ENCODE measurements at places on chromosomes 7 and 10.

- DNase-seq = no peak
These were observed 14.8 kb upstream of the PRR15 start for GRCh38 chr7:29548823-29549222.

DNA sequence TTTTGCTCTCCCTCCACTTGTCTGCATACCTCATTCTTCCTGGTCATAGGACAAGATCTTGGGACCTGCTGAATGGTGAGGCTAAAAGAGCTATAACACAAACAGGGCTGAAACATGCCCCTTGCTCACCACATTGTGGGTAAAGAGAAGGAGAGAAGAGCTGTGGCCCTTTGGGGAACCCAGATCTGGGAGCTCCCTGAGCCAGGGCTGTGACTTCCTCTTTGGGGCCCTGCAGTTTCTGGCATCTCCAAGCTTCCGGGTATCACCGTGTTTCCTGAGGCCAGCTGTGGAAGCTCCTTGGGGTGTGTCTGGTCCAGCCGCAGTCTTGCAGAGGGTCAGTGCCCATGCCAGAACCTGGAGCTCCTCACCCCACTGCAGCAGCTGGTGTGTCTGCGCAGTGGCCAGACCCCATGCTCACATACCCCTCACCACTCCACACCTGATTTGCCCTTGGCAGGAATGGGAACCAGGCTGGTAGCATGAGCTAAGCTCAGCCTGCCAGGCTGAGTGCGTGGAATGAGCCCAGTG lies 34.0 kb downstream of the DKK1 start:
- no peak for DNase-seq

DNA sequence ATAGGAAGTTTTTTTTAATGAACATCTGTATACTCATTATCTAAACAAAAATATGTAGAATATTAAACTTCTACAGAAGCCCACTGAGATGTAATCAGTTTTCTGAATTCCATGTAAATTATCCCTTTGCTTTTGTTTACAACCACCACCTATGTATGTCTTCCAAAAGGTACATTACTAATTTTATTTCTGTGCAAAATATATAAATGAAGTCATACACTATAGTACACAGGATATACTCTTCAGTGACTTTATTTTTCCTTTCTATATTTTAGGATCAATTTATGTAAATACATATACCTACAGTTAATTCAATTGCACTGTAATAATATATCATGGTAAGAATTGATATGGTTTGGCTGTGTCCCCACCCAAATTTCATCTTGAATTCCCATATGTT lies 1236.9 kb downstream of the DNAJB9 start:
- DNase-seq = no peak

- DNase-seq = no peak
These were observed 63.8 kb downstream of the TASOR2 start for GRCh38 chr10:5748394-5748803.

DNA sequence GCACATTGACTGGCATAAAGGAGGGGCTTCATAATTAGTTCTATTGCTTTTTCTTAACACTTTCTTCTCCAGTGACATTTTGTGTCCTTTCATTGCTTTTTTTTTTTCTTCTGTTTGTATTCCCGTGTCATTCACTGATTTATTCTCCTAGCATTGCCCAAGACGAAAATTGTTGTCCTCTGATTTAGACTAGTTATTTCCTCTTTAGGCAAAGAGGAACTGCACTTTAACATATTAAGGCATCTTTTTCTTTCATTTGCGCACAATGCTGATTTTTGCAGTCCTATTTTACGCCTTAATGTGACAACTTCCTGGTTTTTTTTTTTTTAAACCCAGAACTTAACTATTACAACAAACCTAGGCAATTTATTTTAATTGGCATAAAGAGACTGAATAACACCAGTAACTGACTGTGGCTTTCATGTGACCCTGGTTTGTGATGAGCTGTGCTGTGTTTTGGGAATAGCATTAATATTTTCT lies 39.7 kb downstream of the ARID5B start:
- no peak for DNase-seq

- no peak for DNase-seq
These were observed 2.4 kb downstream of the TLL2 start for GRCh38 chr10:96511044-96511945.

DNA sequence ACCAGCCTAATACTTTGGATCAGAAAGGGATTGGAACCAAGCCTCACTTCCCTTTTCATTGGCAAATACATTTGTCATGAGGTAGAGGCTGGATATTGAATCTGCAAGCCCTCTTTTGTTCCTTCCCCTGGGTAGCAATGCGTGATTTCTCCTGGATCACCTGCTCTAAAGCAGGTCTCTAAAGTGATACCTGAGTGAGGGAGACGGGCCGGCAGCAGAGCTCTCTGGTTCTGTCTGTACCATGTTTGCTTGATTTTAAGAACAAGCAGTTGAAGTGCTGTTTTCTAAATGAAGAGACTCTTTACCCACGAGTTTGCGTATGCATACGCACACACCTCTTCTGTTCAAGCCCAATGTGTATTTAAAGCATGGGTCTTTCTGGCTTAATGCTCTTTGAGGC lies 41.1 kb downstream of the GARS1 start:
- DNase-seq = no peak
